ENCODE measurements at places on chromosomes 4 and X. TPM values are rescaled to one million over a fixed set of nuclear protein-coding genes. Genes with fewer than 3 reads are reported as not detected.

The RBMXL3 gene
- not detected for total RNA-seq

The MAPK10 gene
- total RNA-seq: 46.2 TPM

The BST1 gene
- 16.6 TPM for total RNA-seq

The NAP1L3 gene
- 0.98 TPM for total RNA-seq

The ATP6AP1 gene
- 31.5 TPM for total RNA-seq

The PAGE2B gene
- total RNA-seq: not detected

The HSFX2 gene
- not detected for total RNA-seq

The ASB5 gene
- total RNA-seq: not detected

The MAOA gene
- 128 TPM for total RNA-seq

The PLXNB3 gene
- 17.9 TPM for total RNA-seq

The SSX2B gene
- total RNA-seq: not detected

The RAI2 gene
- 38.9 TPM for total RNA-seq

The ETDB gene
- total RNA-seq: not detected

The BGN gene
- 11.0 TPM for total RNA-seq

GRCh38 chr4:7747566-7747965 lies 192.1 kb downstream of the AFAP1 start:
- no peak for DNase-seq

- DNase-seq: no peak
Observed at GRCh38 chrX:17814557-17814956, 46.5 kb downstream of the RAI2 start.

- DNase-seq: no peak
Observed at GRCh38 chr4:3128976-3129375, 54.5 kb downstream of the HTT start.

GRCh38 chr4:143351149-143351691 lies 14.5 kb downstream of the GAB1 start:
- no peak for DNase-seq

DNA sequence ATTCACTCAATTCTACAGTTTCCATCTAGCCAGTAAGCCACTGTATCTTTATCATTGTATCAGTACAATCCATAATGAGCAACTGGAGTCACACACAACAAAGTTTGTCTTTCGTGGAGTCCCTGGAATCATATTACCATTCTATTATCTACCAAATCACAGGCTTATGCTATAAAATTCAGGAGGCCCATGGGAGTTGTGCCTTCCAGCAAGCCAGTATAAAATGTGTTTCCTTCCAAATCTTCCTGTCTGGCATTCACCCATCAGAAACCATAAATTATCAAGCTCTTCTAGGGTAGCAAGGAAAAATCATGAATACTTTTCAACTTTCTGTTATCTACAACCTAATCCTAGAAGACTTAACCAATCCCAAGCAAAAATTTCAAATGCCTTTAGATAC lies 1383.3 kb upstream of the PCDH7 start:
- DNase-seq: no peak

- DNase-seq: no peak
Observed at GRCh38 chr4:6426571-6427438, 45.6 kb downstream of the PPP2R2C start.

DNA sequence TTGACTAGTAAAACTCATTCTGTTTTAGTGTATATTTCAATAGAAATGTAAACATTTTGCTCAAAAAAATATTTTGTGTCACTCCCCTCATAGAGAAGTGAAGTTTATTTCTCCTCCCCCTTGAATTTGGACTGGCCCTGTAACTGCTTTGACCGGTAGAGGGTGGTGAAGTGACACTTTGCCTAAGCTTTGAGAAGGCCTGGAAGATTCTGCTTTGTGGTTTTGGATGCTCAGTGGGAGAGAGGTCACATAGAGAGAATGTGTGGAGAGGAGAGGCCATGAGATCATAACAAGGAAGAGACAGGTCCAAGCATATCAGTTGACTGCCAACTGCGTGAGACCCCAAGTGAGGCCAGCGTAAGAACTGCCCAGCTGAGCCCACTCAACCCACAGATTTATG lies 19.1 kb upstream of the ARX start:
- no peak for DNase-seq

- no peak for DNase-seq
Observed at GRCh38 chr4:60637976-60638375, 562.1 kb upstream of the ADGRL3 start.

GRCh38 chr4:11165052-11165451 lies 263.6 kb downstream of the HS3ST1 start:
- no peak for DNase-seq

- no peak for DNase-seq
Observed at GRCh38 chr4:11480683-11481082, 52.0 kb upstream of the HS3ST1 start.

- peak; percentile 46 for DNase-seq
Observed at GRCh38 chr4:184355111-184355604, 119.2 kb downstream of the IRF2 start.

- no peak for DNase-seq
Observed at GRCh38 chr4:26753617-26754016, 107.0 kb upstream of the STIM2 start.

DNA sequence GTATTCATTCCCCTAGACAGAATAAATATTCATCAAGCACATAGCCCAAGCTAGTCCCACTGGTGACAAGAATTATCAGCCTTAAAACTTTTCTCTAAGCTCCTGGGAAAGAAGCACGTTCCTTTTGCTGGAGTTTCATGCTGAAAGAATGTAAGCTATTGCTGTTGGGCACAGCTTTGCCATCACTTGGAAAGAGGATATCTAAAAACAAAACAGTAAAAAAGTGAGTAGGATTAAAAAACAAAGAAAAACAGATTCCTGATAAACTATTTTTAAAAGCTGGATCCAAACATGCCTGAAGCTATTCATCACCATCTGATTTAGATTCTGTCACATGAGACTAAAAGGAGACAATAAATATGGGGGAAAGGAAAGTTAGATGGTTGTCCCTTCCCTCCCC lies 176.8 kb downstream of the SCFD2 start:
- DNase-seq: no peak

GRCh38 chrX:106649523-106650428 lies 38.0 kb downstream of the RADX start:
- DNase-seq: no peak

- DNase-seq: no peak
Observed at GRCh38 chr4:121597346-121597934, 99.3 kb downstream of the ANXA5 start.

- no peak for DNase-seq
Observed at GRCh38 chr4:121237069-121237399, 72.9 kb upstream of the TNIP3 start.

DNA sequence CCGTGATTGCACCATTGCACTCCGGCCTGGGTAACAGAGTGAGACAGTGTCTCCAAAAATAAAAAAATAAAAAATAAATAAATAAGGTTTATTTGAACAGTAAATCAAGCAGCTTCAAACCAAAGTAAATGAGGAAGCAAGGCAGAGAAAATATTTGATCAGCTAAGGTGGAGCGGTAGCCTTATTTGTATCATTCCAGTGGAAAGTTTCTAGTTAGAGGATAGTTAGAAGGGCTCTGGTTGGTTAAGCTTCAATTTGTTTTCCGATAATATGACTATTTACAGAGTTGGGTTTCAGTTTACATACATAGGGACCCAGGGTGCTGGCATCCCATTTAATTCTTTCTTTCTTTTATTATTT lies 21.8 kb upstream of the OPHN1 start:
- no peak for DNase-seq

GRCh38 chr4:127775843-127776242 lies 6.3 kb upstream of the HSPA4L start:
- no peak for DNase-seq

DNA sequence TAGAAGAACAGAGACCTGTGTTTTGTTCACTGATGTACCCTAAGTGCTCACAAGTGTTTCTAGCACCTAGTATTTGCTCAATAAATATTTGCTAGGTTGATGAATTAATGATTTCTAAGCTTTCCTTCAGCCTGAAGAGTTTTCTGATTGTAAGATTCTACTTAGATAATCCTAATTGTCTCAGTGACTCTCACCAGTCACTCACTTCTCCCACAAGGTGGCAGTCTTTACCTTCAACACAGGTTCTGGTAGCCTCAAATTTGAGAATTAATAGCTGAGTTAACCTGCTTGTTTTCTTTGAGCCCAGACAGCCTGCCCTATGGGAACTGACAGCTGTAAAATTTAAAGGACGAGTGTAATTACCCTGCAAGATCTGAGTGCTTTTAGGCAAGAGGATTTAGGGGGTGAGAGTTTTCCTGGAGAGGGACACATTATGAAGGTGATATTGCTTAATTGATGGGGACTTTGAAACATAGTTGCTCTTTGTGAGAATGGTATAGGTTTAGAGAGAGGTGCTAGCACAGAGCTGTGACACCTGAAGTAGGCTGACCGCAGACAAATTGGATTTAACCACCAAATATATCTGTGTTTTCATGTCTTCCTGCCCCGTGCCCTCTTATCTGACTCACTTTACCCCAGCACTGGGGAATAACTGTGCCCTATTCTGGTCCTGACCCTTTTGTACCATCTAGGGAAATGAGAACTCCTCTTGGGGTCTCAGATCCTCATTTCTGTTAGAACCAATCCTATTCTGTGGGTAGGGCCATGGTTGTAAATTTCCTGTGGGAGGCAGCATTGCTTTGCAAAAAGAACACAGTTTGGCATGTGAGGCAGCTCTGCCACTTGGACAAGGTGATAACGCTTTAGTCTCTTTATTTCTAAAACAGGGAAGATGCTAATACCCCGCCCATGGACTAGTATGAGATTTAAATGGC lies 27.7 kb downstream of the CD38 start:
- DNase-seq: no peak

DNA sequence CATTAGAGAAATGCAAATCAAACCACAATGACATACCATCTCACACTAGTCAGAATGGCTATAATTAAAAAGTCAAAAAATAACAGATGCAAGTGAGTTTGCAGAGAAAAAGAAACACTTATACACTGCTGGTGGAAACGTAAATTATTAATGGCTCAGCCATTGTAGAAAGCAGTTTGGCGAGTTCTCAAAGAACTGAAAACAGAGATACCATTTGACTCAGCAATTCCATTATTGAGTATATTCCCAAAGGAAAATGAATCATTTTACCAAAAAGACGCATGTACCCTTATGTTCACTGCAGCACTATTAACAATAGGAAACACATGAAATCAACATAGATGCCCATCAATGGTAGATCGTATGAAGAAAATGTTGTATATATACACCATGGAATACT lies 75.0 kb downstream of the NAA11 start:
- no peak for DNase-seq

DNA sequence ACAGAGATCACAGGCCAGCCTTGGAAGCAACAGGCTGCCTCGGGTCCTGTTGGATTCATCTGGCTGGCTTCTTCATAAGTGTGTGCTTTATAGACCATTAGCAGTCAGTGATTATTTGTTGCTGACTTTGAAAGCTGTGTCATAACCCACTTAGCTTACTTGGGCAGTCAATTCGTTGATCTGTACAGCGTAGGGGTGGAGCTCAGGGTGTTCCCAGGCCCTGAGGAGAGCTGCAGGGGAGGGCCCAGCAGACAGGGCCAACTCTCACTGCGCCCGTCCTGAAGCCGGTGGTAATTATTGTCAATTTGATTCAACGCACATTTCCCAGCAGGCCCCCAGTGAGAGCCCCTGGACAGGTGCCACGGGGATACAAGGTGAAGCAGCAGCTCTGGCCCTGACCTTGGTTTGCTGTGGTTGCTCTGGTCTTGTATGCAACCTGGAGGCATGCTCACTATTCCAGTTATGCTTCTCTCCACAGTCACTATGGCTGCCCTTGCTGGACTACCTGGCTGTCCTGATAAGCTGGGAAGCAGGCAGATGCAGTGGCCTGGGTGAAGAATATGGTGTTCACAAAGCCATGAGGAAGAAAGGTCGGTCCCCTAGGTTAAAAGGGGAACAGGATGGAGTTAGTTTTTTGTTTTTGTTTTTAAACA lies 40.1 kb upstream of the HMGB3 start:
- DNase-seq: no peak

DNA sequence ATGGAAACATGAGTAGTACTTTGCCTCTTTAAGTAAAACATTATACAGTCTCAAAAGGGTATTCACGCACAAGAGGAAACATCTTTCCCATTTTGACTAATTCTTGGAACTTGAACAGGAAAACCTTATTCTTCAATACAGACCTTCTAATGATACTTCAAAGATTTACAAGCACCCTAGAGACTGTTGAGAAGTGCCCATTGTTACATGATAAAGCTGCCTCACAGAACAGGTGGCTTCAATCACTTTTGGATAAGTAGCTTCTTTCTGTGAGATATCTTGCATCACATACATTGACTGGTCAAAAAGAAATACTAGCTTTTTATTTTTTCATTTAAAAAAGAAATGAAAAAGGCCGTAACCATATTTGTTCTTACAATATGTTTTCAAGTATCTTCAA lies 219.4 kb downstream of the EPHA5 start:
- DNase-seq: no peak

GRCh38 chrX:19571711-19572110 lies 56.4 kb upstream of the MAP3K15 start:
- no peak for DNase-seq

- DNase-seq: no peak
Observed at GRCh38 chrX:124341396-124342132, 4.8 kb upstream of the SH2D1A start.

- no peak for DNase-seq
Observed at GRCh38 chr4:153023139-153023538, 87.0 kb downstream of the FHDC1 start.
